Hematopoietic multipotent progenitor cell (in vitro differentiated cells): ENCODE measurements at places on chromosomes 3 and 15. TPM values are rescaled to one million over a fixed set of nuclear protein-coding genes. Genes with fewer than 3 reads are reported as not detected.

GRCh38 chr15:60682615-60683014 lies 203.7 kb upstream of the ICE2 start:
- no peak for DNase-seq

DNA sequence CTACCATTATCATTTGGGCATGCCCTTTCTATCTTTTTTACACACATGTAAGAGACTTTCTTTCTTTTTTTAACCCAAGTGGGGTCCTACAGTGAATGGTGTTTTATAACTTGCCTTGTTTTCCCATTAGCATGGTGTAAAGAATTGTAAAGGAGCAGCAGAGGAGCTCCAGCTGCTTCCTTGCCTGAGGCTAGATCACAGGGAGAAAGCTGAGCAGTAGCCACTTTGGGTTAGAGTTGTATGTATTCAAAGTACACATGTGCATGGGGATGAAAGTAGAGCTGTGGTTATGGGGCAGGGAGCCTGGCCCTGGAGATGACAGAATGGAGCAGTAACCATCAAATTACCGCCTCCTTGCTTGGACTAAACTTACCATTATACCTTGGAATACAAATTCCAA lies 231.1 kb upstream of the PDZRN3 start:
- DNase-seq: no peak

- DNase-seq: no peak
These were observed 26.2 kb downstream of the KIF7 start for GRCh38 chr15:89628806-89629715.

- DNase-seq: no peak
These were observed 3.1 kb upstream of the ANPEP start for GRCh38 chr15:89817701-89818280.

- DNase-seq: no peak
These were observed 40.6 kb upstream of the DHX36 start for GRCh38 chr3:154364849-154365248.

- DNase-seq: no peak
These were observed 1030.4 kb upstream of the CADM2 start for GRCh38 chr3:83928391-83928790.

GRCh38 chr3:149605902-149606301 lies 51.9 kb downstream of the WWTR1 start:
- no peak for DNase-seq

DNA sequence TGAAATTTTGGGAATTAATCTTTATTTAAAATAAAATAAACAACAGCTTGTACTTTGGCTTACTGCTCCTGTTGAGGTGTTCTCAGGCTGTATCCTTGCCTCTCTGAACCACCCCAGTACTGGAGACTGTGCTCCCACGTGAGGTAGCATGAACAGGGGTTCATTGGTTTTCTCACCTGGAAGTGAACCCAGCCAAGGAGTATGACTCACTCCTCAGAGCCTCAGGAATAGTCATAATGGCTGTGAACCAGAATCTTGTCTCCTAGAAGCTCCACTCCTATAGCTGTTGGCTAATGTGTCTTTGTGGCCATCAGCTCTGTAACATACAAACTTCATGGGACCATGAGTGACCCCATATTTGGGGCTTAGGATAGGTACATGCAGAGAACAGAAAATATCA lies 122.5 kb upstream of the ST8SIA2 start:
- no peak for DNase-seq

DNA sequence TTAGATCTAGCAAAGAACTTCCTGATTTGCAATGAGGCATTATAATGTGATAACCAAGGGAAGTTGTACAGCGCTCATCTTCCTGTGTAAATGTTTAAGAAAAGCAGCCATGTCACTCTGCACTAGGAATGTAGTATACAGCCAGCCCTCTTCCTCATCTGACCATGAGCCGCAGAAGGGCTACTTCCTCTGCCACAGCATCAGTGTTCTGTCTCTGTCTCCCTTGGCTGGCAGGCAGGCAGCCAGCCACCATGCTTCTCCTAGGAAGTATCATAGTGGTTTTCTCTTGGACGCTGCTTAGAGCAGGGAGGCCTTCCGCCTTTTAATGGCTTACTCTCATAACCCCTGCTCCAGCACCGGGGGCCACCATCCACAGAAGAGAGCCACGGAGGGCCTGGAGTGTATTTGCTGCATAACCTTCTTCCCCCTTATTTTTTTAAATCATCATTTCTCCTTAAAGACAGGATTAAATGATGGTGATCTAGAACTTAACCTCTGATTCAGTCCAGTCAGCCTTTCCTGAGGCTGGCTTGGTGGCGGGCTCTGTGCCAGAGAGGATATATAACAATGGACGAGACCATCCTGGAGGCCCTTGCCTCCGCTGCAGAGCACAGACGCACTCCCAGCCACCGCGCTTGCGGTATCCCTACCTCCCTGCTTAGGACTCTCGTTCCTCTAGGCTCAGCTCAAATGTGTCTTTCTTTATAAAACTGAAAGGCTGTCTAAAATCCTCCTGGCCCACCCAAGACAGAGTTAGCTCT lies 57.3 kb upstream of the PLXNA1 start:
- DNase-seq: no peak

DNA sequence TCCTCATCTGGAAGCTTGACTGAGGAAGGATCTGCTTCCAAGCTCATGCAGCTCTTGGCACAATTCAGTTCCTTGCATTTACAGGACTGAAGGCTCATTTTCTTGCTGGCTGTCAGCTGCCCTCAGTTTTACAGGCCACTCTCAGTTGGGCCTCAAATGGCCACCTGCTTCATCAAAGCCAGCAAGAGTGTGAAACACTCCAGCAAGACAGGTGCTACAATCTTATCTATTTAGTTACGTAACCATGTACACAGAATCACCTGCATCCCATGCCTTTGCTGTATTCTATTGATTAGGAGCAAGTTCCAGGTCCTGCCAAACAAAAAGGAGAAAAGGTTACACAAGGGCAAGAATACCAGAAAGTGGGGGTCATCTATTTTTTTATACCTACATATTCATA lies 40.8 kb downstream of the RHCG start:
- DNase-seq: no peak

- DNase-seq: no peak
These were observed 478.3 kb upstream of the PPP2R3A start for GRCh38 chr3:135487261-135487660.

DNA sequence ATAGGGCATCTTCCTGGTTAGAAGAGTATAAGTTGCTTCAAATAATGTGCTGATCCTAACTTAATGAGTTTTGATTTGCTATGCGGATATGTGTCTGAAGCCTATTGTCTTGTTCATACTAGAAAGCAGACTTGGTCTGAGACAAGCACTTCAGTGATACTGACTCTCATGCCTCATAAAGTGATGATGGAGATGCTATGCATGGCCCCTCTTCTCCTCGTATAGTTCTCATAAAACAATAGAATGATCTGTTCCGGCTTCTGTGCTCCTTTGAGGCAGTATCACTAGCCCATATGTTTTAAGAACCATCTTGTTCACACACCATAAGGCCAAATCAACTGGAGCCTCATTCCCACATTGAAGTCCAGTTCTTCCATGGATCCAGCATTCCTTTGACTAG lies 222.1 kb downstream of the LRTM1 start:
- DNase-seq: no peak

- no peak for DNase-seq
These were observed 22.5 kb upstream of the AQP9 start for GRCh38 chr15:58115692-58116091.

DNA sequence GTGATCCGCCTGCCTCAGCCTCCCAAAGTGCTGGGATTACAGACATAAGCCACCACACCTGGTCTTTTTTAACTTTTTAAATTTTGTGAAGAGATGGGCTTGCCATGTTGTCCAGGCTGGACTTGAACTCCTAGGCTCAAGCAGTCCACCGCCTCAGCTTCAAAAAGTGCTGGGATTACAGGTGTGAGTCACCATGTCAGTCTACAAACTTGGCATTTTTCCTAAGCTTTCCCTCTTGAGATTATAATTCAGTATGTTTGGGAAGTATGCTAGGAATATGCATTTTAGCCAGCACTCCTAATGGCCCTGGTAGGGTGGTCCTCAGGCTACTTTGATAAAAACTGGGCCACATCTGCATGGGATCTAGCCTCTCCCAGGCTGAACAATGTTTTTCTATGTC lies 4.4 kb downstream of the WDR73 start:
- DNase-seq: no peak

GRCh38 chr3:73542136-73542535 lies 82.6 kb downstream of the PDZRN3 start:
- DNase-seq: no peak

- DNase-seq: no peak
These were observed 502 bp upstream of the TIMP4 start for GRCh38 chr3:12159227-12159601.

DNA sequence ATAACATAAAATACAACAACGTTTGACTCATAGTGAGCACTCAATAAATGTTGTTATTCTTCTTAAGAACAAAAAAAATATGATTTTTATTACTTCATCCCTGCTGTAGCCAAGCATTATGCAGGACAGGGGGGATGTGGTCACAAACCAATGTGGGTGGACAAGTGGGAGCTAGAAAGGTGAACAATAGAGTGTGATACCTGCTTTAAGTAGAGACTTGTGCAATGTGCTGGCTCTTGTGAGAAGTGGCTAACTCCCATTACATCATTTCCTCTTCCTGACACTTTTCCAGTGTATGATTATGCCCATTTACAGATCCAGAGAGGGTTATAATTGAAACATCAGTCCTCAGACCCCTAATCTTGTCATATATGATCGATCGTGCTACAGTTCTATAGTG lies 193.6 kb downstream of the UBE2E2 start:
- no peak for DNase-seq

DNA sequence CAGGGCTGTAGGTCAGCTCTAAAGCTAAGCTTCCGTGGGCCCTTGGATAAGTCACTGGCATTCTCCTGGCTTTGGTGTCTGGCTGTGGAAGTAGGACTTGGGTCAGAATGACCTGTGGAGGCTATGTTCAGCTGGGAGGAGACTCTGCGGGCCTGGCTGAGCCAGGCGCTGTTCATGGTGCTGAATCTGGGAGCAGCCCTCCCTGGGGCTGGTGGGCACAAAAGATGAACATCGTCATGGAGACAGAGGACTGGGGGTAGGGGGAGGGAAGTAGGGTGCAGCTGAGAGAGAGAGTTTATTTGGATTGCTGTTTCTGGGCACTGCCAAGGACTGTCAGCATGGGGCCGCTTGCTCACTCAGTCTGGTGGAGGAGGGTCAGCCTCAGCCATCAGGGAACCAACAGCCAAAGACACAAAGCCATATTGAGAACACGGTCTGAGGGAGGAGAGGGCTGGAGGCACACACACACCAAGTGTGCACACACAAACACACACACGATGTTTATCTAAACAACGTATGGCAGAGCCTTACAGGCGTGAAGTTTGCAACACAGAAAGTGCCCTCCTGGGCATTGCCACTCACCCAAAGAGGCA lies 120.7 kb upstream of the LINGO1 start:
- DNase-seq: no peak

DNA sequence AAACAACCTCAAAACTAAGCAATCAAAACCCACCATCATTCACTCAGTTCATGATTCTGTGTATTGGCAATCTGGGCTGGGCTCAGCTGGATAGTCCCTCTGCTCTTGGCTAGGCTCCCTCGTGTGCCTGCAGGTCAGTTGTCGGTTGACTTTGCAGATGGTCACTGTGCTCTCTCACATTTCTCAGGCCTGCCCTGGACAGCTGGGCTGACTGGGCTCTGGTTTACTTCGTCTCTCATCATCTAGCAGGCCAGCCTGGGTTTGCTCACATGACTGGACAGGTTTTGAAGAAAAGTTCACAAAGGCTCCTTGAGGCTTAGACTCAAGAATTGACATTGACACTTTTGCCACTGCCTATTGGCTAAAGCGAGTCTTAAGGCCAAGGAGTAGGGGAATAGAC lies 105.0 kb upstream of the CTNNB1 start:
- no peak for DNase-seq

- DNase-seq: no peak
These were observed 19.0 kb downstream of the ZIC4 start for GRCh38 chr3:147387291-147387884.

- DNase-seq: no peak
These were observed 171.7 kb downstream of the FNDC3B start for GRCh38 chr3:172211123-172211522.

DNA sequence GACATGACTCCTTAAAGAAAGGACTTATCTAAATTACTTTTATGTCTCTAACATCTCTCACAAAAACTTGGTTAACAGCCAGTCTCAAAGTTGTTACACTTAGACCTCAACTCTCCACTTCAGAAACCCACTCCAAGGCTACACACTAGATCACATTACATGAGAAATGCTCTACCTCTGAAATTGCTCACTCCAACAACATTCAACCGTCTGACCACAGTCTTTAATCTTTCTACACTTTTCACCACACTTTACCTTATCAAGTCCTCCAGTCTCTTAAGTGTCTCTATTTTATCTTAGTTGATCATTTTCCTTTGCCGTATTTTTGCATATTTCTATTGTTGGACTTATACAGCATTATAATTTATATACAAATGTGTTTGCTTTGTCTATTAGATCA lies 5.8 kb downstream of the SLC12A6 start:
- peak; percentile 74 for DNase-seq

DNA sequence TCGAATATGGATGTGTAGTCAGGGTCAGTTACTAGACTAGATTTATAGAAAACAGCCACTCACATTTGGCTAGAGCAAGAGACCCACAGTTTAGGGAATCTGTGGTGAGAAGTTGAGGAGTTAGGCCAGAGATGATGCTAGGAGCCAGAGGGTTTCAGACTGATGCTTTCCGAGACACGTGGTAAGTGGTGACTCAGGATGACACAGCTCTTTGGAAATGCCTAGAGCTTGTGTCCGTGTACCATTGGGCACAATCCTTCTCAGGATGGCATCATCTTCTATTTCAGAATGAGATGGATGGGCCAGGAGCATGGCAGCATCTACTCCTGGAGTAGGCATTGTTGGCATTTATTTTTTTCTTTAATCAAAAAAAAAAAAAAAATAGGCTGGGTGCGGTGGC lies 28.5 kb downstream of the PTPRG start:
- no peak for DNase-seq

DNA sequence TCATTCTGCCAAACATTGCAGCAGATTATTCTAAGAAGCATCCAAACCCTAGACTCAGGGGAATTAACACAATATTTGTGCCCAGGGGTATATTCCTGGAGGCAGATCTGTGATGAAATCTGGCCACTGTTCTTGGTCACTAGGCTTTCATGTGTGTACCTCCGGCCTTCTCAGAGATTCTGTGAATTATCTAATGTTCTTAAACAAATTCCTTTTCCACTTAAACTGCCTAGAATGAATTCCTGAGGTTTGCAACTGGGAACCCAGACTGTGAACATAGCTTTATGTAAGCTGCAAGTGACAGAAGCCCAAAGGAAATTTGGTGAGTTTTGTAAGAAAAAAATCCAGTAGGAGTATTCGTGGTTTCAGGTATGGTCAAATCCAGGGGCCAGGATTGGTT lies 20.7 kb upstream of the CTNNB1 start:
- DNase-seq: no peak

GRCh38 chr3:32813180-32813579 lies 4.6 kb upstream of the TRIM71 start:
- peak; percentile 31 for DNase-seq

SHC4 gene
- total RNA-seq: 0.81 TPM

GALNT15 gene
- total RNA-seq: under 0.01 TPM

CEP70 gene
- total RNA-seq: 11.8 TPM

GHSR gene
- total RNA-seq: not detected

CYP19A1 gene
- not detected for total RNA-seq

PODXL2 gene
- 12.4 TPM for total RNA-seq

CX3CR1 gene
- 0.54 TPM for total RNA-seq

GCNT3 gene
- total RNA-seq: under 0.01 TPM

CSNK1G1 gene
- 14.0 TPM for total RNA-seq

GPR62 gene
- under 0.01 TPM for total RNA-seq

COPS2 gene
- total RNA-seq: 15.9 TPM

CEP19 gene
- 3.0 TPM for total RNA-seq

DPPA2 gene
- total RNA-seq: under 0.01 TPM

PPP1R14D gene
- total RNA-seq: not detected

ITIH3 gene
- total RNA-seq: not detected
